Activated T-cell treated with anti-CD3 and anti-CD28 coated beads, Interleukin-2, amount 50 U/mL, for 4 hours (primary cell): ENCODE measurements at places on chromosomes 4 and X.

DNA sequence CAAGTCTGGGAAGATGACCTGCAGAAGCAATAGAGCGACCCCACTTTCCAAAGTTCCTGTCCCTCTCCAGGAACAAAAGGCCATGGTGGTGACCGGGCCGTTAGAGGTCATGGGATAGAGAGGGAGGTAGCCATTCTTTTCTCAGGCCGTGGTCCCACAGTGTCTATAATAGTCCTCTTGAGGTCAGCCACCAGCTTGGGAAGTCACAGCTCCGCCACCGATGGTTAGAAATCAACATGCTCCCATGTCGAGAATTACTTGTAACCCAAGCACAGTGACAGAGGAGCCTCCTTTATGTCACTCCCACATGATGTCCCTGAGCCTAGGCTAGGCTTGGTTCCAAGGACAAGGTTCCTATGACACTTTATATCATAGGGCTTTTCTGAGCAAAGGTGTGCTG lies 48.3 kb upstream of the CBR4 start:
- DNase-seq = no peak

DNA sequence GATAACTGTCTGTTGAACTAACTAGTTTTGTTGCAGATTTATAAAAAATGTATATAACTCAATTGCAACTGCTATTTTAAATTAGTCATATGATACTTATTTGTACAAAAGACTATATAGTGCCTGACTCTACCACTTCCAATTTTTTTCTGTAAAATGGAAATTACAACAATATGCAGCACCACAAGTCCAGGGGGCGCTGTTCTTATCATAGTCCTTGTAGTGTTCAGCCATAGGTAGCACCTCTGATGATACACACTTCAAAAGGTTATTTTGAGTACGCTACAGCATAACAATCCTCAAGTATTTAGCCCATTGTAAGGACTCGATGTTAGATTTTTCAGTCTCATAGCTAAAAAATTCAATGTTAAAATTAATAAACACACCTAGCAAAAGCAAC lies 174.9 kb downstream of the CORIN start:
- DNase-seq = no peak

GRCh38 chr4:153570228-153570973 lies 104.2 kb downstream of the TMEM131L start:
- DNase-seq = no peak

GRCh38 chrX:147828719-147829118 lies 83.0 kb upstream of the FMR1 start:
- DNase-seq = no peak

DNA sequence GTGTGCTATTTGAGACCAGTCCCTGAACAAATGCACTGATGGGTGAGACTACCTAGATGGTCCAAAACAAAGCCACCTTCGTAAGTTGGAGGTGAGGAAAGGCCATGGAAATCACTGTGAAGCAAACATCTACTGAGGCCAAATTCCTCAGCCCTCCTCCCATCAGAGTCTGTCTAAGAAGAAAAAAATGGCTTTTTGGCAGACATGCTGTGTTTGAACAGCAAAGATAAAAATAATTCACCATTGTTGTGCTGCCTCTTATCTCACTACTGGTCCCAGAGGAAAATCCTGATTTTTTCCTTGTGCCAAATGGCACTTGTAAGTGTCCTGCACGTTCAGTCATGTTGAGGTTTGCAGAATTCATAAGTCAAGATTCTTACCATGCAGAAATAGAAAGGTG lies 7.9 kb downstream of the MAGEB18 start:
- no peak for DNase-seq

DNA sequence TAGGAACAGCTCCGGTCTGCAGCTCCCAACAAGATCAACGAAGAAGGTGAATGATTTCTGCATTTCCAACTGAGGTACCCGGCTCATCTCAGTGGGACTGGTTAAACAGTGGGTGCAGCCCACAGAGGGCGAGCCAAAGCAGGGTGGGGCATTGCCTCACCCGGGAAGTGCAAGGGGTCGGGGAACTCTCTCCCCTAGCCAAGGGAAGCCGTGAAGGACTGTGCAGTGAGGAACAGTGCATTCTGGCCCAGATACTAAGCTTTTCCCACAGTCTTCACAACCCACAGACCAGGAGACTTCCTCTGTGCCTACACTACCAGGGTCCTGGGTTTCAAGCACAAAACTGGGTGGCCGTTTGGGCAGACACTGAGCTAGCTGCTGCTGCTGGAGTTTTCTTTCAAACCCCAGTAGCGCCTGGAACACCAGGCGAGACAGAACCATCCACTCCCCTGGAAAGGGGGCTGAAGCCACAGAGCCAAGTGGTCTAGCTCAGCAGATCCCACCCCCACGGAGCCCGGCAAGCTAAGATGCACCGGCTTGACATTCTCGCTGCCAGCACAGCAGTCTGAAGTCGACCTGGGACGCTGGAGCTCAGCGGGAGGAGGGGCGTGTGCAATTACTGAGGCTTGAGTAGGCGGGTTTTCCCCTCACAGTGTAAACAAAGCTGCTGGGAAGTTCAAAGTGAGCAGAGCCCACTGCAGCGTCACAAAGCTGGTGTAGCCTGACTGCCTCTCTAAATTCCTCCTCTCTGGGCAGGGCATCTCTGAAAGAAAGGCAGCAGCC lies 84.6 kb downstream of the THOC2 start:
- peak; percentile 7 for DNase-seq

DNA sequence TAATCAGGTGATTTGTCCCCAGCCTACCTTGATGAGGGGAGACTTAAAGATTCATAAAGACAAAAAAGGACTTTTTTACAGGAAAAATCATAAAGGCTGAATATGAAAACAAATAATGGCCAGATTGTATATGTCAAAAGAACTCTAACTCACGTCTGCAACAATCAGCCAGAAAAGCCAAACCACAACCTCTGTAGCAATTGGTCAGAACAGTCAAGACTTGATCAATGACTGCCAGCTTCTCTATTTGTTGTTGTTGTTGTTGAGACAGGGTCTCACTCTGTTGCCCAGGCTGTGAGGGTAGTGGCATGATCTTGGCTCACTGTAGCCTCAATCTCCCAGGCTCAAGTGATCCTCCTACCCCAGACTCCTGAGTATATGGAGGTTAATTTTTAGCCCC lies 35.9 kb upstream of the PPA2 start:
- no peak for DNase-seq

DNA sequence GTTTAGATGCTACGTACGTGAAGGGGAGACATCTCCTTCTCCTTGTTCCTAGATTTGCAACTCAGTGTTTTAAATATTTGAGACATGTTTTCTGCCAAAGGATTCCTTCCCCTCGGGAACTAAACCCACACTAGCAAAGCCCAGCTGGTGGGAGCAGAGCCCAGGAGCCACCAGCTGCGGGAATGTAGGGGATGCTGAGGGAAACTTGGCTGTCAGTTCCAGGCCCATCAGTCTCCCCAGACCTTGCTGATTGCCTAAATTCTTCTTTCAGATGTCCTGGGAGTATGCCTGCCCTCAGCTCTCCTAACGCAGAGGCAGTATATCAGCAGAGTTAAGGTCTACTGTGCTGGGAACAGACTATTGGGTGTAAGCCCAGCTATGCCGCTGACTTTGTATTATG lies 630.0 kb upstream of the TENM3 start:
- DNase-seq = no peak

GRCh38 chr4:185740471-185740873 lies 71.5 kb downstream of the SORBS2 start:
- no peak for DNase-seq

DNA sequence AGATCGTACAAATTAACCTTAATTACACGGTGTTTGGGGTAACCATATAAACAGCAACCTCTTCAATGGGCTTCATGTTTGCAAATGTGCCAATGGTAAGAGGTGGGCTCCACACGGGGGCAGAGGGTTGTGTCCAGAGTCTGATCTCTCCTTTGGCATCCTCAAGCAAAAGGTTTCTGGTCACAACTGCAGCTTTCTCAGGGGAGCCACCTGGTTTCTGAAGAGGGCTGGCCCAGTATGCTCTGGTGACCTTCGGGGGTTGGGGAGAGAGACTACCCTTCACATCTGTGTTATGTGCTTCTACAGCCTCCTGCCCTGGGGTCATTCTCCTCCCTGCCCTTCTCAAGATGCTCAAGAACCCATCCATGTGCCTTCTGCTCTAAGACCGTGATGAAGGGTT lies 259.6 kb downstream of the CRLF2 start:
- DNase-seq = no peak

DNA sequence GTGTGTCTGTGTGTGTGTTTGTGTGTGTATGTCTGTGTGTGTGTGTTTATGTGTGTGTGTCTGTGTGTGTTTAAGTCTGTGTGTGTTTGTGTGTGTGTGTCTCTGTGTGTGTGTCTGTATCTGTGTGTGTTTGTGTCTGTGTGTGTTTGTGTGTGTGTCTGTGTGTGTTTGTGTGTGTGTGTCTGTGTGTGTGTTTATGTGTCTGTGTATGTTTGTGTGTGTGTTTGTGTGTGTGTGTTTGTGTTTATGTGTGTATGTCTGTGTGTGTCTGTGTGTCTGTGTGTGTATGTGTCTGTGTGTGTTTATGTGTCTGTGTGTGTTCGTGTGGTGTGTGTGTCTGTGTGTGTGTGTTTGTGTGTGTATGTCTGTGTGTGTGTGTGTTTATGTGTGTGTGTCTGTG lies 11.4 kb downstream of the IL9R start:
- no peak for DNase-seq

GRCh38 chr4:155383541-155383940 lies 6.8 kb upstream of the MAP9 start:
- no peak for DNase-seq

DNA sequence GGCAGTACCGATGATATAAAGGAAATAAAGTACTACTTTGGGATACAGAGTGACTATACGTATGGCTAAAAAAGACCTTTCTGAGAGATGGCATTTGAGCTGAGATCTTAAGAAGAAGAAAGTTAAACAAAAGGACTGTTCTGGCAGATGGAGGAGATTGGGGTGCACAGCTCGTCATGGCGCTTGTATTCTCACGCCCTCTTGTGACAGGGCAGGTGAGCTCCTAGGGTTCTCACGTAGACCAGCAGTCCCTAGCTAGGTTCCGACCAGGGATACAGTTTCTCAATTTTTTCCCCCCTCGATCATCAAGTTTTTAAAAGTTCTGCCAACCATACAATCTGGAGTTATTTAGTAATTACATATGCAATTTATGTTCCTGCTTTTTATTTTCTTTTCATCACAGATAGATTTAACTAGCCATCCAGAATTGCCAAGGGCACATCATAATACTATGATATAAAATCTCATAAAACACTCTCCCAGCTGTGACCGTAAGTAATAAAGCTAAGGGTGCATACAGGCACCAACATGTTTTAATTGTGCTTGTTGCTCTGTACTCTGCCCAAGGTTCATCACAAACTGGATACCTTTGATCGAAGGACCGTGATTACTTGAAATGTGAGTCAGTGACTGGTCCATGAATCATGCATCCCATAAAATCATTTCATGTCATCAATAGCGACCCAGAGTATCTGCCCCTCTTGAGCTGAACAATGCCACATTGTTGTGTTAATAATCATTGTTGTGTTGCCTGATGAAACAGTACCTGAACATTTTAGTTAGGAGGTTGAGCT lies 69.4 kb upstream of the ZNF518B start:
- DNase-seq = no peak

GRCh38 chrX:40501164-40501855 lies 79.5 kb upstream of the ATP6AP2 start:
- no peak for DNase-seq

DNA sequence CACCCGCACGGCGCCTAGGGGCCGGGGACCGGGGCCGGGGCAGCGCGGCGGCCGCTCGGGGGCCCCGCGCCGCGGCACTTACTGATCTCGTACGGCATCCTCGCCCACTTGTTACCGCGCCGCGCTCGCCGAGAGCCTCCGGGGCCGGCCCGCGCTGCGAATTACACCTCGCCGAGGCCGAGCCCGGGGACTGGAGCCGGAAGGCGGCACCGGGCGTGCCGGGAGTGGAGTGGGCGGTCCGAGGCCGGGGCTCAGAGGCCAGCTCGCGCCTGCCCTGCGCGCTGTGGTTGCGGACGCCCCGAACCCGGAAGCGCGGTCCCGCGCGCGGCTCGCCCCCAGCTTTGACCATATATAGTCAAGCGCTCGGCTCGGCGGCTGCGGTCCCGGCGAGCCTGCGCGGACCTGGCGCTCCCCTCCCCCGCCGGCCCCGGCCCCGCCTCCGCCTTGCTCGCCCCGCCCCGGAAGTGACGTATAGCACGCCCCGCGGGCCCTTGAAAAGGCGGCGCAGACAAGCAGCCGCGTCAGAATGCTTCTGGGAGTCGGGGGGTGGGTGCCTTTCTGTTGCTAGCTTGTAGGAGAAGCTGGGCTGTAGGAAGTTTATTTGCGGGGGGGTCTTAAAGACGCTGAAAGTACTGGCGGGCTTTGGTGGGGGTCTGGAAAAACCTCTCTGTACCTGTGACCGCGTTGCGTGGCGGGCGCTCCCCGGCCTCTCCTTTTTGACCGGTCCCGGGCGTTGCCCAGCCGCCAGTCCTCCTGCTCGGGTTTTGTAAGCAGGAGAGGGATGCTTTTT lies at the start of gene WDR1:
WDR1 (minus strand) TSS at position 231 of the 790 bp plus-strand sequence; CDS start at position 98, 133 bp downstream.
- peak; percentile 95 for DNase-seq

DNA sequence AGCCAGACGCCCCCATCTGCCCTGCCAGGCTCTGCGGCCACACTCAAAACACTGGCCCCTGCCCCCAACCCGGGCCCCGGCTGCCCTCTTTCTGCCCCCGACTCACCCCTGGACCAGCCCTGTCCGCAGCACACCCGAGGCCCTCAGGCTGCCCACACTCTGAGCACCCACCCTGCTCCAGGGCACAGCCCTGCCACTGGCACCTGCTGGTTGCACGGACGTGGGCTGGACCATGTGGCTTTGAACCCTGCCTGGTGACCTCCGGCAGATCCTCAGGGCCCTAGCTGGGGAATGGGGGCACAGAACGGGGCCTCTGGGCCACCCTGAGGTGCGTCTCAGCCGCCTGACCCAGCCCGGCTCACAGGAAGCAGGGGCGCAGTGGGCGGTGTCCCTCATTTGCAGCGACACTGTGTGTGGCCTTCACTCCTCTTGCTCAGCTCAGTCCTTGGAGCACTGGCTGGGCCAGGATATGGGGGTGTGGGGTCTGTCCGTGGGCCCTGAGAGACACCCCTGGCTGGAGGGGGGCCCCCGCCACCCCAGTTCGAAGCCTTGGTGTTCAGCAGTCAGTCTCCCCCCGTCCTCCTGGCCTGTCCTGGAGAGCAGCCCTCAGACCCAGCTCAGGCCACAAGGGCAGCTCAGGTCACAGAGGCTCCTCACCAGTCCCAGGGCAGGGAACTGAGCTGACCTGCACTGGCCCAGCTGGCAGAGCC lies 73.2 kb downstream of the FAM53A start:
- DNase-seq = no peak

DNA sequence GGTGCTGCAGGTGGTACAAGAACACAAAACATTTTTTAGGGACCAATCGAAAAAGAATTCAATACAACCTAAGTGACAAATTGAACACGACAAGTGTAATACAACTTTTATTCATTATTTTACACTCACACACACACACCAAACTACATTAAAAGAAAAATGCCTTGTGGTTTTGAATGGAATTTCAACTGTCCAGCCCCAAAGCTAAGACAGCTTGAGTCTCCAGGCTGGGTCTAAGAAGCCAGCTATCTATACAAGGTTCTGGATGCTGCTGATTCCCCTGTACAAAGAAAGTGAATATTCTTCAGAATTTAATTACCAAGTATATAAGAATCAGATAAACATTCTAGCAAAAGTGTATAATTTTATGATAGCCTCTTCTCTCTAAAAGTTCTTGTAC lies 118.2 kb downstream of the PPP3CA start:
- no peak for DNase-seq

GRCh38 chr4:136281307-136281706 lies 1251.0 kb downstream of the PCDH18 start:
- DNase-seq = no peak
